ENCODE measurements at places on chromosomes 12 and 14.

DNA sequence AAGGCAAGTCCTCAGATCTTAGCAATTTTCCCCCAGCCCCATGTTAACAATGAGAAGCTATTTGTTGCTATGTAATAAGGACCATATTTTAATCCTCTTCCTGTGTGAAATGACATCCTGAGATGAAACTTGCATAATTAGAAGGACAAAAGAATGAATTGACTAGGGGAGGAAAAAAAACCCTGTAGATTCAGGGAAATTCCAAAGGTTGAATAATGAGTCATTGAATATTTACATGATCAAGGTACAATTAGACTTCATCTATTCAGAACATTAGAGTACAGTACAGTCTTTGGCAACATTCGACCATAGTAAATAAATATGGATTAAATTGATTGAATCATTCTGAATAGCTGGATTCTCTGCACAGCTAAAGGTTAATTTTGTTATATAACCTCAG lies 9.4 kb downstream of the MYBPC1 start:
- DNase-seq: no peak

- no peak for DNase-seq
Measured at GRCh38 chr14:90489916-90490719, 93.3 kb downstream of the CALM1 start.

- no peak for DNase-seq
Measured at GRCh38 chr12:23760495-23760894, 189.0 kb downstream of the SOX5 start.

- no peak for DNase-seq
Measured at GRCh38 chr12:94659346-94659930, 9.1 kb upstream of the TMCC3 start.

GRCh38 chr12:126967152-126967551 lies 1299.8 kb upstream of the TMEM132C start:
- no peak for DNase-seq

DNA sequence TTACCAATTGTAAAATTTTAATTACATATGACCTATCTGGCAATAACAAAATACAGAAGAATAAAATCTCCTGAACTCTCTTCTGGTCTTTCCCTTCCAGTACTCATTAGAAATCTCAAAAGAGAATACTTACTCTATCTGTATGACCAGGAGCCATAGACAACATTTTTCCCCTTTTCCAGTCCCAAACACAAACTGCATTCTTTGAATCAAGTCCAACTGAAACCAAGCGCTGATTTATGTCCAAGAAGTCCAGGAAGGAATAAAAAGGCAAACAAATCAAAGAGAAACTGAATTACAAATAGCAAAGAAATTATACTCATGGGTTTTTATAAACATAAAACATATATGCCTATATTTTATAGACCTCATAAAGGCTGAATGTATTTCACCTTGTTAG lies 46.7 kb downstream of the EML5 start:
- DNase-seq: no peak

- DNase-seq: no peak
Measured at GRCh38 chr12:74906224-74906623, 303.4 kb downstream of the KCNC2 start.

DNA sequence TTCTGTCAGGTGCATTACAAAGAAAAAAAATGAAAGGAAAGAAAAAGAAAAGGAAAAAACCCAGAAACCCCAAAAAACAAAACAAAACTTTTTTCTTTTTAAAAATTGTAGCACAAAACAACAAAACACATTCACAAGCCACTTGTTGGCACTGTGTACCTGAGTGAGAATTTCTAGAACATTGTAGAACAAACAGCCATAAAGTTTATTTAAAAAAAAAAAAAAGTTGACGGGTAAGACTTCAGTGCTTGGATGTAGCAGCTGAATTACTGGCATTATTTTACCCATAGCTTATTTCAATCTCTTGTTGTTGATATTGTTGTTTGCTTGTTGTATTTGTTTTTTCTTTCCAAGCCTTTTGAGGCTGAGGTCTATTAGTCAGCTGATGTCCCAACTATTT lies 415.8 kb downstream of the SOX5 start:
- DNase-seq: no peak

GRCh38 chr14:85317491-85318021 lies 212.4 kb upstream of the FLRT2 start:
- no peak for DNase-seq

- DNase-seq: no peak
Measured at GRCh38 chr14:30223966-30224365, 296.3 kb upstream of the PRKD1 start.

DNA sequence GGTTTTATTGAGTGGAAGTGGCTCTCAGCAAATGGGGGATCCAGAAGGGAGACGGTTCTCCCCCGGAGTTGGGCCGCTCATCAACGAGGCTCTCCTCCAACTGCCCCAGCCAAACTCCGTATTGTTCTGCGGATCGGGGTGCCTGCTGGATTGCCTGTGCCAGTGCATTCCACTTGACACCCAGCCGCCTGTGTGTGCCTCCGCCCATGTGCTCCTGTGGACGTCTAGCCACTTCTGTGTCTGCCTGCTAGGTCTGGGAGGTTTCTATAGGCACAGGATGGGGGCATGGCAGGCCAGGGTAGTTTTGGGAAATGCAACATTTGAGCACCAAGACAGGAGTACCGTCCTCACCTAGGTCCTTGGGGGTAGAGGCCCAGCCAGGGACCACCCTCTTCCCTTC lies 225.7 kb upstream of the AMIGO2 start:
- no peak for DNase-seq

- DNase-seq: no peak
Measured at GRCh38 chr14:104805326-104805678, 4.4 kb downstream of the ZBTB42 start.

GRCh38 chr12:69497308-69498026 lies 27.3 kb downstream of the FRS2 start:
- no peak for DNase-seq
